Sciatic nerve (tissue), 2 donors: ENCODE measurements at places on chromosomes 12 and 14. TPM values are rescaled to one million over a fixed set of nuclear protein-coding genes. Genes with fewer than 3 reads are reported as not detected.
A peak's percentile ranks its signal among the peaks of the same experiment; 100 is the strongest.

- DNase-seq = peak; percentile 78
Measured at GRCh38 chr14:65222440-65222858, 120.1 kb upstream of the MAX start.

- peak; percentile 59 for DNase-seq
Measured at GRCh38 chr12:84911271-84912197, 1.1 kb downstream of the SLC6A15 start.

- DNase-seq = no peak
Measured at GRCh38 chr12:10068644-10069043, 30.1 kb downstream of the CLEC1A start.

DNA sequence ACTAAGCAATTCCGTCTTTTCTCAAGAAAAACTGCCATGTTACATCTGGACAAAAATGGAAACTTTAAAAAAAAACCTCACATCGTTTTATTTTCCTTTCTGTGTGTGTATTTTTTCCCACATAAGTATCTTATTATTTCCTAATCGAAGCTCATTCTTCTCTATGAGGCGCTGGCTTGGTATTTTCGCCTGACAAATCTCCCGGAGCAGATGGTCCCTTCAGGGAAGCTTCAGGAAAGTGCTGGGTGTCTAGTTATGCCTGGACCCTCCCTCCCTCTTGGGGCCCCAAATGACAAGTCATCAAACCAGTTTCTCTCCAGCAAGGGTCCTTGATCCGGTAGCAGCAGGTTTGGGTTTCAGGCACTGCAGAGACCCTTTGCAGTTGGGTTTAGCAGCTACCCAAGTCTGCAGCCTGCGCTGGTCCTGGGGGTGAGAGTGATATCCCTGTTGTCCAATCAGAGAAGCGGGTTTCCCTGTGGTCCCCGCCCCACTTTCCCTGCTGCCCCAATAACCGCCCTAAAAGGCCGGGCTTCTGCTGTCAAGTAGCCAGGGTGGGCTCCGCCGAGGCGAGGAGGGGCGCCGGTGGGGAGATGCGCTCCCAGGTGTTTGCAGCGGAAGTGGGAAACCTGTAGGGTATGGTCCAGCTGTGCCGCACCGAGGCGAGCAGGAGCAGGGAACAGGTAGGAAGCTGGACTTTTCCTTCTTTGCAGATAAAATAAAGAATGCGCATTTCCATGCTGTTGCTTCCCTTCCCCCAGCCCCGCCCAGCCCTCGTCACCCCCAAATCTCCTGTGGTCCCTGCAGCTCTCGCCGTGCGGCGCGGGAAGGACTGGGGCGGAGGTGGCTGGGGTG is at the start of gene CNTN1:
CNTN1 (plus strand) TSS at position 527 of the 852 bp plus-strand sequence.
- DNase-seq = peak; percentile 86

DNA sequence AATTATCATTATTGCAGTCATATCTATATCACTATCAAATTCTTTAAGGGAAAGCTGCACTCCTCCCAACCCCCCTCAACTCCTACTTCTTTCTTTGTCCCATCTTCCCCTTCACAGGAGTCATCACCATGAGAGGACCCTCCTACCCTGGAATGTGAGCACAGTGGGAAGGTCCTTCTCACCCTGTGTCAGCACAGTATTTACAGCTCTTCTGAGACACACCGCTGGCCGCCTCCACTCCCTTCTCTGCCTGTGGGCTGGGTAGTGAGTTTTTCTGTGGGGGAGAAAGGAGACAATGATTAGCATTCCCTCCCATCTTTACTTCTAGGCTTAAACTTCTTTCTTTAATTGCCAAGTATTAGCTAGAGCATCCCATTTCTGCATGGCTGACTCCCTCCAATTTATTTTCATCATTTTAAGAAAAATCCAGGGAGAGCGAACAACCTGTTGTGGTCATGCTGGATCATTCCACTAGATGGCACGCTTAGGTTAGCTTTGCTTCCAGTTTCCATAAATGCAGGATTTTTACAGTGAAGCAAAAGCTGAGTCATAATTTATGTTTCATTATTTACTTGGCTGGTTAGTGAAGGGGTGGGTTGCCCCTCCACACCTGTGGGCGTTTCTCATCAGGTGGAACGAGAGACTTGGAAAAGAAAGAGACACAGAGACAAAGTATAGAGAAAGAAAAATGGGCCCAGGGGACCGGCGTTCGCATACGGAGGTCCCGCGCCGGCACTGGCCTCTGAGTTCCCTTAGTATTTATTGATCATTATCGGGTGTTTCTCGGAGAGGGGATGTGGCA is 188.5 kb downstream of the ALX1 start:
- DNase-seq = no peak

DNA sequence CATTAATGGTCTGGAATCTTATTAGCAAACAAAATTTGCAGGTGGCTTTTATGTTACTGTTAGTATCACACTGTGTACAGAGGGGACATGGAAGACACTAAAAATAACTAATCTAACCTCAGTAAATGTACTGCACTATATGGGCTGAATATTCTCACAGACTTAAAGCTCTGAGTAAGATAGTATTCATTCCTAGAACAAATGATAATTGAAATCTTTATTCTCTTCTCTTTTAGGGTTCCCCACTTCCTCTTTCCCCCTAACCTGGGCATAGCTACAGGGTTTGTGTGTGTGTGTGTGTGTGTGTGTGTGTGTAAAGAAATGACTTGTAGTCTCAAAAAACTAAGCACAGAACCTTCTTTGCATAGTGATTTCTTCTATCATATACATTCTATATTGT is 21.4 kb upstream of the HECTD1 start:
- DNase-seq = no peak

DNA sequence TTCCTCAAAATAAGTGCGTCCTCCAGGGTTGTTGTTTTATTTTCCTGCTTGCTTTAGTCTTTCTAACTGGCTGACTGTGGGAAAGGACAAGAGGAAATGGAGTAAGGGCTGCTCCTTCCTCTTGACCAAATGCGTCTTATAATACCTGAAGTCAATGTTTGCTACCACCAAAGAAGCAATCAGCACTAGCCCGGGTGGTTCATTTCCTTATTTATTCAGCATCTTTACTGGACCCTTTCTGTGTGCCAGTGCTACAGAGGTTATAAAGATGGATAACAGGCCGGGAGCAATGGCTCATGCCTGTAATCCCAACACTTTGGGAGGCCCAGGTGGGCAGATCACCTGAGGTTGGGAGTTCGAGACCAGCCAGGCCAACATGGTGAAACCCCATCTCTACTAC is 15.1 kb upstream of the RPS6KA5 start:
- DNase-seq = no peak

- peak; percentile 85 for DNase-seq
Measured at GRCh38 chr12:6554168-6555017, 1.4 kb downstream of the IFFO1 start.

DNA sequence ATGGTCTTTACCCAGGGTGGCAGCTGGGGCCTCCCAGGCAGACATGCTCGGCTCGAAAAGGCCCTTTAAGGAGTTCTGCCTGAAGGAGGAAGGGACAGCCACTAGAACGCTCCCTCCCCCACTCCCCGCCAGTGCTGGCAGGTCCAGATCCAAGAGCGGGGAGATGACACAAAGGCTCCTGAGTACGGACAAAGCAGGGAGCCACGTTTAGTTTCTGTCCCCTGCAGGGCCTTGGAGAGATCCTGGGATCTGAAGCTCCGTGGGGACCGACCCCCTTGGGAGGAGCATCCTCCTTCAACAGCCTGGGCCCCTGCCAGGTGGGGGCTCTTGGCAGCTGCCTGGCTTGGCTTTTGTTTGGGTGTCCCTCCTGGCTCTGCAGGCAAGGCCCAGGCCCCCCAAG is 89.7 kb downstream of the ESRRB start:
- no peak for DNase-seq

- no peak for DNase-seq
Measured at GRCh38 chr12:24049101-24049500, 99.6 kb upstream of the SOX5 start.

DNA sequence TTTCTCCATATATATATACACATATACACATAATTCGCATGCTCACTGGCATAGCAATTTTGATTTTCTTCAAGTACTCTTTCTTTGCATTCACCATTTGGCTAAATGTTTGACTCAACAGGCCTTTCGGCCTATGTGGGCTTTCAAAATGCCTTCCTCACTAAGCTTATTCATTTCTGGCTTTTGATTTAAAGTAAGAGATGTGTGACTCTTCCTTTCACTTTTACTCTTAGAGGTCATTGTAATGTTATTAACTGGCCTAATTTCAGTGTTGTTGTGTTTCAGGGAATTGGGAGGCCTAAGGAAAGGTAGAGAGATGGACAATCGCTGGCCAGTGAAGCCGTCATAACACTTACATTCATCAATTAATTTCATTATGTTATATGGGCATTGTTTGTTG is 14.5 kb upstream of the KLRD1 start:
- no peak for DNase-seq

GRCh38 chr14:34223373-34224148 is 238.5 kb downstream of the SPTSSA start:
- DNase-seq = no peak

DNA sequence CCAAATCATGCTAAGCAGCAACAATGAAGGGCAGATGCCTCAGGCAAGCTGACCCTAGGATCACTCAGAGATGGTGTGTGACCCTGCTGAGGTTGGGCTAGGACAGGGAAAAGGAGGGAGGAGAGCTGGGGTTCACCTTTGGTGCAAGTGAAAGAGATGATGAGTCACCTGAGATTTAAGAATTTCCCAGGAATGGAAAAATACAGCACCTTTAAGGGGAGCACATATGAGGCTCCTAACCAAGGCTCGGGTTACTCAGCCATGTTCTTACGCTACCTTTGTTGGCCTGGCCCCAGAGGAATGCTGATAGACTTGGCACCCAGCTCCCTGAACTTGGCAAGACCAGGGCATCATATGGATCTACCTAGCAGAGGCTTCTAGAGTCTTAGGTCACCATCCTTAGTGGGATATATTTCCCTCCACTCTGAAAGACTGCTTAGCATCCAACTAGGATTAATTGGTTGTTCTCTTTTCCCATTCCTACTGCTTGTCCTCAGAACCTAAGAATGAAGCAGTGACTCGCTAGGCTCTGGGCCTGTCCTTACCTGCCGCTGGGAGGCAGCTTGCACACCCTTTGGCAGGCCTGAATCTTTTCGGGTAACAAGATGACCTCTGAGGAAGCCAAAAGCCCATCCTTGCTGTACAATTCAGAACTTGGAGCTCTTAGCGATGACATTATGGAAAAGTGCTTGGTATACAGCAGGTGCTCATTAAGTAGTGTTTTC is 4.0 kb upstream of the NAA25 start:
- no peak for DNase-seq

DNA sequence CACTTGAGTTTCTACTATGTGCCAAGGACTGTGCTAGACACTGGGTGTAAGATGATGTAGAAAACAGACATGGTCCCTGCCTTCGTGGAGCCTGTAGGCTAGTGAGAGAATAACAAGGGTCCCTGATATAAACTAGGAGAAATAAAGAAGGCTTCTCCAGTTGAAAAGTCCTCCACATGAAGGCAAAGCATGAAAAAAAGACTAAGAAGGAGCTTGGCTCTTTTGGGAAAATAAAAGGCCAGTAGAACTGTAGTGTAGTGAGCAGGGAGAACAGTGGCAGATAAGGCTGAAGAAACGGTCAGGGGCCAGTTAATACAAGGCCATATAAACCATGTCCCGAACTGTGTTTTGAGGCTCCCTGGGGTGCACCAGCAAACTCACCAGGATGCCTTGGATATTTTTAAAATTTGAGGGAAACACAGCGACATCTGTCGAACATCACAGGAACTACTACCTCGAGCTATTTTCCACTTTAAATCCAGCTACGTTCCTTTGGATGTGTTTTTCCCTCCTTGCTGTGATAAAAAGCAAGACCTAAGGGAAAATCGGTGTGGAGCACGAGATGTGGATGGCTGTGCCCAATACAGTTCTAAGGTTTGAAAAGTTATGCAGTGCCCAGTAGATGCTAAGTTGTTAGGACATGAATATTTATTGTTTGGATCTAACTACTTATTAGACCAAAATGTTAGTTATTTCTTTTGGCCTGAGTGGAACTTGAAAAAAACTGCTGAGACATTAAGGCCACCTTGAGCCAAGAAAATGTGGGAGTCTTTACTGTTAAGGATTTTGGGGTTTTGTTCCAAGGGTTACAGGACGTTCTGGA is 8.5 kb upstream of the CFL2 start:
- no peak for DNase-seq

- no peak for DNase-seq
Measured at GRCh38 chr12:54522243-54522642, 24.7 kb downstream of the NCKAP1L start.

- DNase-seq = no peak
Measured at GRCh38 chr12:64745259-64745807, 13.9 kb downstream of the GNS start.

MAGOHB gene
- total RNA-seq = 20.6 TPM

RD3L gene
- total RNA-seq = not detected

PRH2 gene
- total RNA-seq = not detected

GPRC5D gene
- not detected for total RNA-seq

IAPP gene
- total RNA-seq = not detected

HOXC6 gene
- total RNA-seq = 35.3 TPM

DEPDC4 gene
- total RNA-seq = 1.5 TPM

SMIM41 gene
- 12.4 TPM for total RNA-seq

MSI1 gene
- total RNA-seq = 2.2 TPM

PPP2R5C gene
- total RNA-seq = 144 TPM

SLC17A8 gene
- total RNA-seq = not detected

BCL2L14 gene
- not detected for total RNA-seq

RXYLT1 gene
- total RNA-seq = 18.5 TPM

TAS2R8 gene
- 0.27 TPM for total RNA-seq
